PC-9 (cell line): ENCODE measurements at places on chromosomes 6 and 20. TPM values are rescaled to one million over a fixed set of nuclear protein-coding genes. Genes with fewer than 3 reads are reported as not detected.
A peak's percentile ranks its signal among the peaks of the same experiment; 100 is the strongest.

- DNase-seq = no peak
These were observed 8.4 kb upstream of the NR2E1 start for GRCh38 chr6:108157234-108157980.

DNA sequence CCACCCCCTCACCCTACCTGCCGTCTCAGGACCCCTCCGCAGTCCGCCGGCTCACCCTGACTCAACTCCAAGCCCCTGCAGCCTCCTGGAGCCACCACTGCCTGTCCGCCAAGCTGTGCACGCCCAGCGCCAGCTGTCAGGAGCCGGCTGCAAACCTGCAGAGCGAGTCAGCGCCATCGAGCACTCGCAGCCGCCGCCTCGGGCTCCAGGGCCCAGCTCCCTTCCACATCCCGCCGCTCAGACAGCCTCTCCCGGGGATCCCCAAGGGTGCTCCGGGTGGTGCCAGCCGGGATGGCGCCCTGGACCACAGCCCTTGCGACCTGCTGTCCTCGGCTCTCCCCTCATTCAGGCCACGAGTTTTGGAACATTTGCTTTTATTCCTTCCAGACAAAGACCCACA is 4.3 kb downstream of the TNNC2 start:
- peak; percentile 68 for DNase-seq

- DNase-seq = no peak
These were observed 192.9 kb downstream of the SYNDIG1 start for GRCh38 chr20:24662322-24662721.

GRCh38 chr6:117958536-117958935 is 51.5 kb downstream of the SLC35F1 start:
- DNase-seq = no peak

The CLIC5 gene
- 2.0 and 2.1 TPM in 2 replicates for total RNA-seq

- no peak for DNase-seq
These were observed 33.9 kb upstream of the SGK1 start for GRCh38 chr6:134351615-134352474.

DNA sequence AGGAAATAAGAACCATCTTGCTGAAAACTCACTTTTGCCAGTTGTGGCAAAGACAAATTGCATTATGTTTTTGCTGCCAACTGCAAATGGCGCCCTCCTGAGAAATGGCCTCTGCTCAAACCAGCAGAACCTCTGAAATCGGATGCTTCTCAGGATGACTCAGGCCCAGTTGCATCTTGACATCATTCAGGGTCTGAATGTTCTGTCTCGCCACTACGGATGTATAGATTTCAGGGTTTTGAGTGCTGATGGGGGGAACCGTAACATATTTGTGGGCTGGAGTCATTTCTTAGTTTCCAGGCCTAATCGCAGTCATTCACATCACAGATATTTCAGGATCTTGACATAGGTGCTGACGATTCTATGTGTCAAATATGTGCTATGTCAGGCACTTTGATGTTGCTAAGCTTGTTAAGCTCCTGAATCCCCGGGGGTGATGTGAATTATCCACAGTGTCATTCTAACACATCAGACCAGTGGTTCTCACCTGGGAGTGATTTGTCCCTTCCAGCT is 207.1 kb downstream of the NFATC2 start:
- DNase-seq = no peak

The NT5E gene
- total RNA-seq = 84.6 and 90.4 TPM in 2 replicates

DNA sequence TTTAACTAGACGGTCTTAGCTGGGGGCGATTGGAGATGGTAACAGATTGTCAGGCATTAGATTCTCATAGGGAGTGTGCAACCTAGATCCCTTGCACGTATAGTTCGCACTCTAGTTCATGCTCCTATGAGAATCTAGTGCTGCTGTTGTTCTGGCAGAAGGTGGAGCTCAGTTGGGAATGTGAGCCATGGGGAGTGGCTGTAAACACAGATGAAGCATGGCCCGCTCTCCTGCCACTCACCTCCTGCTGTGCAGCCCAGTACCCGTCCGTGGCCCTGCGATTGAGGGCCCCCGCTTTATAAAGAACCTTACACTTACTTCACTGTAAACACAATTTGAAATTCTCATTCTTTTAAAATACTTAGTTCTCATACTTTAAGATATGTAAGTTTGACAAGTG is 339.4 kb downstream of the CDH26 start:
- no peak for DNase-seq

The FAM83D gene
- 44.6 and 57.3 TPM in 2 replicates for total RNA-seq

- DNase-seq = no peak
These were observed 38.4 kb upstream of the LRRC1 start for GRCh38 chr6:53756396-53756795.

GRCh38 chr20:833121-833449 is 430 bp upstream of the FAM110A start:
- no peak for DNase-seq

DNA sequence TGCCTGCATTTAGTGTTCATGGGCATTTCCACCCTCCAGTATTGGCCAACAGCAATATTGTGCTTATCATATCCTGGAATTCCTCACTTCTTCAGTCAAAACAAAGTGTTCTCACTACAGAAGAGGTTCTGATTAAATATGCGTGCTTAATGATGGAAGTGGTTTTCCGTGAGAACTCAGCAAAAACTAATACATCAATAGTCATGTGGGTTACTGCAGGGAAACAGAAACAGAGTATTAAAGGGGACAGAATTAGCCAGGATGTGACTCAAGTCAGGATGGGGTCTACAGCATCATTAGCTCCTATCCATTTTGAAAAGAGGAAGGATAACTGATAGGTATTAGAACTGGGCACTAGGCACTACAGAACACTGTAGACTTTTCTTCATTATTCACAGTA is 384.6 kb downstream of the CDKAL1 start:
- DNase-seq = no peak

DNA sequence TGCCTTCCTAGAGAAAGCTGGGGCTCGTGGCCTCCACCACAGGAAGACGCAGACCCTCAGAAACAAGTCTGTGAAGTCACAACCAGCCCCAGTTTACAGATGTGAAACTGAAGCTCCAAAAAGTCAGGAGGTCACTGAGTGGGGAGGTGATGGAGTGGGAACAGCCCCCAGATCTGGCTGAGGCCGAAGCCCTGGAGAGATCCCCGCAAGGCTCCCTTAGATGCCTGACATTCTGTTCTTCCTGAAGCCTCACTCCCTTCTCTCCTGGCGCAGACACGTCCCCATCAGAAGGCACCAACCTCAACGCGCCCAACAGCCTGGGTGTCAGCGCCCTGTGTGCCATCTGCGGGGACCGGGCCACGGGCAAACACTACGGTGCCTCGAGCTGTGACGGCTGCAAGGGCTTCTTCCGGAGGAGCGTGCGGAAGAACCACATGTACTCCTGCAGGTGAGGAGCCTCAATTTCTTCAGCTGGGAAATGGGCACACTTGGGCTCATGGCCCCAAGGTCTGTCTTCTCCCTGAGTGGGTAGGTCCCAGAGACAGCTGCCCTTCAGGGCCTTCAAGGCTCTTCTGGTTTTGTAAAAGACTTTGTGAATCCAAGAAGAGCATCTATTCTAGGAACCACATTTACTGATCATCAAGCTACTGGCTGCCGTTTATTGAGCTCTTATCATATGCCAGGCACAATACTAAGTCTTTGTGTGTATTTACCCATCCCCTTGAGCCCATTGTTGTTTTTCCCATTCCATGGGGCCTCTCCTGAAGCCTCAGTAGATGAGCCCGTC is 50.5 kb downstream of the HNF4A start:
- DNase-seq = no peak

- no peak for DNase-seq
These were observed at the start of gene LY86 for GRCh38 chr6:6588064-6588923. Gene LY86, plus strand, starts transcription at chr6:6588720. Its CDS starts 15 bp downstream, at chr6:6588735.

GRCh38 chr20:62409931-62410745 is 3.1 kb upstream of the CABLES2 start:
- DNase-seq = peak; percentile 67

GRCh38 chr6:41470029-41470330 is 76.2 kb upstream of the FOXP4 start:
- no peak for DNase-seq

The SLC17A3 gene
- total RNA-seq = not detected in 2 replicates

DNA sequence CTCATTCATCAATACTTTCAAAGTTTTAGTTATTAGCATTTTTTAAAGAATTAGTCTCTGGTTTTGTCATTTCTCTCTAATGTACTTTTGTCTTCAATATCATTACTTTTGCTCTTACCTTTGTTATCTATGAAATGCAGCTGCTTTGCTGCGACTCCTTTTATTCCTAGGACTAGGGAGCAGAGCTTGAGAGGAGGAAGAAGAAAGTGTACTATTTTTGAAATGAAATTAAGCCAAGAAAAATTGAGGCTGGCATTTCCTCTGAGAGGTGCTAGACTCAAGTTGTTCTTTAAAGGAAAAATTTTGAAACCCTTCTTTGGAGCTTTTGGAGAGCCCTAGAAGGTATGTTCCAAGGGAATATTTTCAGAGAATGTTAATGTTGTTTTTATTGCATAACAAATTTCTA is 48.3 kb upstream of the MRAP2 start:
- no peak for DNase-seq

The SESN1 gene
- total RNA-seq = 6.1 and 6.5 TPM in 2 replicates

GRCh38 chr6:158743033-158743651 is 76.0 kb downstream of the EZR start:
- DNase-seq = no peak

The PXMP4 gene
- 12.2 and 19.1 TPM in 2 replicates for total RNA-seq

DNA sequence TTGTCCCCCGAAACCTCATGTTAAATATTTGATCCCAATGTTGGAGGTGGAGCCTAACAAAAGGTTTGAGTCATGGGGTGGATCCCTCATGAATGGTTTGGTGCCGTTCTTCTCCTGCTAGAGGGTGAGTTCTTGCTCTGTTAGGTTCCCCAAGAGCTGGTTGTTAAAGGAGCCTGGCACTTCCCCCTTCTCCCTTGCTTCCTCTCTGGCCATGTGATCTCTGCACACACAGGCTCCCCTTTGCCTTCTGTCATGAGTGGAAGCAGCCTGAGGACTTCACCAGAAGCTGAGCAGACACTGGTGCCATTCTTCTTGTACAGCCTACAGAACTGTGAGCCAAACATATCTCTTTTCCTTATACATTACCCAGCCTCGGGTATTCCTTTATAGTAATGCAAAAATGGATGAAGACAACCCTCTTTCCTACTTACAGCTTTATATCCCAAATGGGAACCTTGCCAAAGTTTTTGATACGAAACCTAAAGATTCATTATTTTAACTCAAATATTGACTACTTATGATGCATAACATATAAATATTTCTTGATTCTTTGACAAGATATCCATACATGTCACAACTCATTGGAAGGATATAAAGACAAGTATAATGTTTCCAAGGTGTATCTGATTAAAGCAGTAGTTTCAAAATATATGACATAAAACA is 61.0 kb downstream of the RNF182 start:
- DNase-seq = no peak

GRCh38 chr6:43770372-43771209 is 580 bp downstream of the VEGFA start:
- DNase-seq = peak; percentile 68

DNA sequence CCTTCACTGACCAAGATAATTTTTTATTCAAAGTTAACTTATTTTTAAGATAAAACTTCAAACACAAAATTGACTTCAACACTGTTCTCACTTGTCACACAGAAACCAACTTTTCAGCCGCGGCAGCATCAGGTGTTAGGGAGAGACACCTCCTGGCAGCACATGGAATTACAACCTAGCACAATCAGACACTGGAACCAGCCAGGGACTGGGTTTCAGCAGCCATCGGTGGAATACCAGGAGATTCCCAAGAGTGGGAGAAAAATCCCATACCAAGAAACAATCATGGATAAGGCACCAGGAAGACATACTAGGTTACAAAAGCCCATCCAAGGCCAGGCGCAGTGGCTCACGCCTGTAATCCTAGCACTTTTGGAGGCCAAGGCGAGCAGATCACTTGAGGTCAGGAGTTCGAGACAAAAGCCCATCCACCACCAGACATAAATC is 70.0 kb downstream of the SNX5 start:
- peak; percentile 65 for DNase-seq

The PDE7B gene
- 0.31 TPM in 1 of 2 replicates, not detected in the other for total RNA-seq

DNA sequence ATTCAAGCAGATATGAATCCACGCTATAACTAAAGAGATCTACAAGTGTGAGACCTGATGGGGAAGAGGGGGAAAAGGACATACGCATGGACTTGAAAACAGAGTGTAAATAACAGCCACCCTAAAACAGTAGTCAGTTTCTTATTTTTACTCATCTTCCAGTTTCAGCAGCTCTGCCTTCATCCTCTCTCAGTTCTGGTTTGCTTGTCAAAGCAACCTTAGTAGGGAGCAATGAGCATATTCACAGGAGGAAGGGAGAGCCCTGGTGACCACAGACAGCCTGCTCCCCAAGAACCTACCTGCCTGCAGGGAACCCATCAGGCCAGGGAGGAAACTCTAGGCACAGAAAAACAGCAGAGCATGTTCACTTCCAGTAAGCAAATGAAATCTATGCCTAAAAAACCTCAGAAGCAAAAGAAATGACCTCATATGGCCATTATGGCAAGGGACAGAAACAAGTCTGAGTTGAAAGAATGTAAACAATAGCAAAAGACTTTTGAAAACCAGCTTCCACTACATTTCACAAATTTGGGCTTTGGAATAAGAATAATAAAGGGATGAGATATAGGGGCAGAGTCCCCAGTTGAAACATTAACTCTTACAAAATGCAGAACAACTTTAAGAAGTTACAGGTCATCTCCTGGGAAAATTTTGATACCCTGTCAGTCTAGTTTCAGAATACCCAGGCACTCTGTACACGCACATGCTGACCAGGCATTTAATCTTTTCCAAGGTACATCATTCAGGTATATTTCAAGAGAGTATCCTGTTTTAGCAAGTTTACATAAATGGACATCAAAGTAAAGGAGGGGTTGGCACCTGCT is 120.8 kb upstream of the BCLAF1 start:
- no peak for DNase-seq

DNA sequence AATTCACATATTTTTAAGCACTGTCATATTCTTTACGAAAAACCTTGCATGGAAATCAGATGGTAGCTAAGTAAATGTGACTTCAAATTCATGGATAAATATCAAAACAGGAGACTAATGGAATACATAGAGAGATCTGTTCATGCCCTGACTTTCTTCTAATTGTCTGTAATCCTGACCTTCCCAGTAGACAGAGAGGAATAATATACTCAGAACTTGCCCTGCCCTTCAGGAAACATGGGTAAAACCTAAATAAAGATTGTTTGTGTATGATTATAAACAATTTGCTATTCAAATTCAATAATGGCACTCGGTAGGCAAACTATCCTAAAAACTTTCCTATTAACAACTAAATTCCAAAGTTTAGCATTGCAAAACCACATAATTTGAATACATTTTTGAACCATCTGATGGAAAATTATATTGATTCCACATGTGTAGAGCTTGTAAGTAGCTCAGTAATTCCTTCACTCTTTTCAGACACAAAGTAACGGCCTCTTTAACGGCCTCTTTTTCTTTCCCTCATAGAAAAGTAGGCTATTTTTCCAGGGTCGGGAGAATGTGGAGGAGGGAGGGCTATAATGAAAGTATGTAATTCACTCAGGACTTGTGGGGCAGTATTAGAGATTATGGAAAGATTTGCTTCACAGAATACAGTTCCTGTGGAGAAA is 227.6 kb downstream of the ALDH8A1 start:
- DNase-seq = no peak

- DNase-seq = no peak
These were observed 36.3 kb downstream of the TNFAIP3 start for GRCh38 chr6:137903274-137903932.

- DNase-seq = peak; percentile 88
These were observed at the start of gene SPTLC3 for GRCh38 chr20:13008761-13009681. Gene SPTLC3, plus strand, starts transcription at chr20:13008972. Its CDS starts 296 bp downstream, at chr20:13009268.

The FLRT3 gene
- 0.70 and 0.95 TPM in 2 replicates for total RNA-seq

GRCh38 chr6:15769511-15770018 is 106.7 kb upstream of the DTNBP1 start:
- DNase-seq = no peak
